ENCODE measurements at places on chromosomes 4 and X. TPM values are rescaled to one million over a fixed set of nuclear protein-coding genes. Genes with fewer than 3 reads are reported as not detected.

SPANXA1 gene
- not detected for total RNA-seq

FRAS1 gene
- total RNA-seq, result 125 TPM

PCDH11X gene
- 0.29 TPM for total RNA-seq

FAM241A gene
- 1.3 TPM for total RNA-seq

NDP gene
- total RNA-seq, result 5.1 TPM

CCNA2 gene
- 19.9 TPM for total RNA-seq

DCAF8L2 gene
- total RNA-seq, result not detected

LIAS gene
- 20.3 TPM for total RNA-seq

Measured in metanephros (tissue), 2 donors.